Cortex of kidney (tissue), 1 donor: ENCODE measurements at places on chromosomes 13 and 19.

DNA sequence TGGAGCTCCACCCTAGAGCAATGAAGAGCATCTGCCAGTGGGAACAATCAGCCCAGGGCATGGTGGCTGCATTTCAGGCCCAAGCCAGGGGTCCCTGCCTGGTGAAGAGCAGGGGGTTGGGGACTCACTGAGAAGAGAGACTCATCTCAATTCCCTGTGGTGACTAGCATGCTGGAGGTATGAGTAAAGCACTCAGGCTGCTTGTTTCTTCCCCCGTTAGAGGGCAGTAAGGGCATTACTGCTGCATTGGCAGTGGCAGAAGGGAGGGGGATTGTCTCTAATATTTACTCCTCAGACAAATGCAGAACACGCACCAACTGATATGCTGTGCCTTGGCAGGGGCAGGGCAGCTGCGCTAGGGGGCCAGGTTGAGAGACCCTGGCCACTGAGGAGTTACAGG lies 329.1 kb downstream of the SLITRK5 start:
- DNase-seq, result no peak

- no peak for DNase-seq
Observed at GRCh38 chr13:30675717-30676116, 58.0 kb downstream of the USPL1 start.

GRCh38 chr19:15266683-15267082 lies 34.4 kb upstream of the EPHX3 start:
- DNase-seq, result no peak

DNA sequence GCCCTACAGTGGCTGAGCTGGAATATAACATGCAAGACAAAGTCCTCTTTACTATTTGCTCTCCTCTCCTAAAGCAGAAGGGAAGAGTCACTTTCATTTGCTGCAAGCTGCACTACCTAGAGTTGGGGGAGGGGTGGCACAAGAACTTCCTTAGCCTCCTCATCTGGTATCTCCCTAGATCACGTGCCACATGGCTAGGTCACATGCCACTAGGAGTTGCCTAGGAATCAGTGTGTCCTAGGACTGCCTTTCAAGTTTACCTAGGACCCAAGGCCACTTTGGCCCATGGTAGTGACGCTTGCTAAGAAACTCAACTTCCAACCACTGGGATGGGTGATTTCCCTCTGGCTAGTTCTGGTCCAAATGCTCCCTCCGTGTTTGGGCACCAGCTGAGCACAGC lies 625.2 kb downstream of the DIAPH3 start:
- no peak for DNase-seq

- no peak for DNase-seq
Observed at GRCh38 chr13:103516015-103516795, 450.0 kb upstream of the SLC10A2 start.

- no peak for DNase-seq
Observed at GRCh38 chr13:42969565-42970172, 22.4 kb downstream of the EPSTI1 start.

GRCh38 chr13:68232351-68233130 lies 1002.4 kb upstream of the PCDH9 start:
- no peak for DNase-seq

DNA sequence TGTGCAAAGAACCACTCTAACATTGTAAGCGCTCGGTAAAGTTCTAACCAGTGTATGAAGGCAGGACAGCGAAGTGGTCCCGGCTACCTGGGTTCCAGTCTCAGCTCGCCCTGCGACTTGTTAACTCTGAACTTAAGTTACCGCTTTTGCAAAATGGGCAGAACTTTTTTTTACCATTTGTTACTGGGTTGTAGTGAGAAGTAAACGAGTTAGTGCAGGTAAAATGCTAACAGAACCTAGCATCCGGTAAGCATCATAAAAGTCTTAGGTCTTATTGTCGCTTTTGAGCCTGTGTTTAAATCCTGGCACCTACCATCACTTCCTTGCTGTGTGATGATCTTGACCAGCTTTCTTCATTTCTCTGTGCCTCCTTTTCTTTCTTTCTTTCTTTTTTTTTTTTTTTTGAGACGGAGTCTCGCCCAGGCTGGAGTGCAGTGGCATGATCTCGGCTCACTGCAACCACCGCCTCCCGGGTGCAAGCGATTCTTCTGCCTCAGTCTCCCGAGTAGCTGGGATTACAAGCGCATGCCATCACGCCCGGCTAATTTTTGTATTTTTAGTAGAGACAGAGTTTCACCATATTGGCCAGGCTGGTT lies 734 bp upstream of the TRMT1 start:
- no peak for DNase-seq
